ENCODE measurements at places on chromosomes 3 and 15. TPM values are rescaled to one million over a fixed set of nuclear protein-coding genes. Genes with fewer than 3 reads are reported as not detected.
A peak's percentile ranks its signal among the peaks of the same experiment; 100 is the strongest.

Gene GNAT1
- total RNA-seq: not detected

Gene THPO
- not detected for total RNA-seq

Gene NT5DC2
- 74.6 TPM for total RNA-seq

Gene TBC1D21
- total RNA-seq: not detected

Gene CDCP1
- total RNA-seq: 0.56 TPM

Gene ZNF502
- 0.79 TPM for total RNA-seq

Gene CPLX3
- not detected for total RNA-seq

Gene EPHA6
- not detected for total RNA-seq

Gene NANOGP8
- total RNA-seq: not detected

GRCh38 chr15:97023488-97023844, 693.0 kb downstream of the NR2F2 start:
- DNase-seq: no peak

DNA sequence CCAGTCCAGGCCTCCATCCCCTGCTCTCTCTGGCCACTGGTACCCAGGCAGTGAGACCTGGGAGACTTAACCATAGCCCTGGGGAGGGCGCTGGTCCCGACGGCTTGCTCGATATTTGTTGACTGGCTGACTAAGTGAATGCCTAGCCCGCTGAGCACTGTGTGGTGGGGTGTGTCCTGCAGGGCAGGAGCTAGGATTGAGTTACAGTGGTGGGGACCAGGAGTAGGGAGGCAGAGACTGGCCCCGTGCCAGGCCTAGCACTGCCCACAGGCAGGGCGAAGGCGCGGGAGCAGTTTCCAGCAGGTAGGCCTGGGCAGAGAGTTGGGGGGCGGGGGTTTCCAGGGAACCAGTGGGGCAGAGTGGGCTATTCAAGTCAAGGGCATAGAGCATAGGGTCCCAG, at the start of gene VILL:
VILL (plus strand) TSS at position 260 of the 400 bp plus-strand sequence. CDS start 2,887 bp downstream, outside the sequence.
- DNase-seq: no peak

GRCh38 chr15:100869151-100869999, 10.3 kb upstream of the ALDH1A3 start:
- no peak for DNase-seq

DNA sequence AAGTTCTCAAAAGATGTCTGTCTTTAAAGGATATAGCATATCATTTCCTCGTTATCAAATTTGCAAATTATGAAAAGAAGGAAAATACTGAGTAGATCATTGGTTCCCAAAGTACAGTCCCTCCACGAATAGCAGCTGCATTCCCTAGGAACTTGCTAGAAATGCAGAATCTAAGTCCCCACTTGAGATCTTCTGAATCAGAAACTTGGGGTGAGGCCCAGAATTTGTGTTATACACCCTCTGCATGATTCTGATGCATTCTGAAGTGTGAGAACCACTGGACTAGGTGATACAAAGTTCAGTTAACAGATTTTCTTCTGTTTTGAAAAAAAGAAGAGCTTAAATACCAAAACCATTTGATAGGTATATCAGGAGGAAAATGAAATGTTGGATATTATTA, 77.1 kb downstream of the SLC25A26 start:
- no peak for DNase-seq

- no peak for DNase-seq
Measured at GRCh38 chr3:145698250-145698649, 462.7 kb downstream of the PLOD2 start.

DNA sequence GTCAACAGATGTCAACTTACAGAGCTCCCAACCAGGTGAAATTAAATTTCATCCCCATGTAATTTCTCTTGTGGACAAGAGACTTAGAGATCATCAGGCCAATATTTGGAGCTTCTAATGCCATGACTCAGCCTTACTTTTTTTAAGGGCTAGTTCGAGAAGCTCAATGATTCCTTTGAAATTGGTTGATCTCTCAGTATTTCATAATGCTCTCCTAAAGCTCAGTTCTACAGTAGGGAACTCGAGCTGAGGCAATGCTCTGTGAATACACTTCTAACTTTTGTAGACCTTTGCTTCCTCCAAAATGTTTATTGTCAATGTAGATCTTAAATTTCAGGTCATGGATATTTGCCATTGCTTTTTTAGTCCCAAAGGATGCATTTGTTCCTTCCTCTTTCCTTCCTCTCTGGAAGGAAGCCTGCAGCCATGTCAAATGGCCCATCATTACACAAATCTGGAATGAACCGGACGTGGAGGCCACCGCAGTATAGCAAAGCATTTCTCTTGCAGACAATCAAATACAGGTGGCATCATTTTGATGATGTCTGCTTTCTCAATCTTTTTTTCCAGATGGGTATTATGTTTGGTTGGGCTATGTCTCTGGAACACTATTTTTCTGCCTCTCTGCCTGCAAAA, 28.3 kb downstream of the STARD5 start:
- DNase-seq: no peak

GRCh38 chr3:185457376-185457775, 41.5 kb downstream of the TMEM41A start:
- DNase-seq: no peak

- no peak for DNase-seq
Measured at GRCh38 chr3:130950641-130951040, 56.8 kb downstream of the ATP2C1 start.

- peak; percentile 36 for DNase-seq
Measured at GRCh38 chr3:64972793-64973192, 285.0 kb upstream of the ADAMTS9 start.

- DNase-seq: peak; percentile 77
Measured at GRCh38 chr3:184565421-184566211, 4.0 kb downstream of the EPHB3 start.

- DNase-seq: no peak
Measured at GRCh38 chr3:32961189-32961715, 9.8 kb downstream of the CCR4 start.

GRCh38 chr3:25397150-25397549, 30.9 kb upstream of the RARB start:
- no peak for DNase-seq

DNA sequence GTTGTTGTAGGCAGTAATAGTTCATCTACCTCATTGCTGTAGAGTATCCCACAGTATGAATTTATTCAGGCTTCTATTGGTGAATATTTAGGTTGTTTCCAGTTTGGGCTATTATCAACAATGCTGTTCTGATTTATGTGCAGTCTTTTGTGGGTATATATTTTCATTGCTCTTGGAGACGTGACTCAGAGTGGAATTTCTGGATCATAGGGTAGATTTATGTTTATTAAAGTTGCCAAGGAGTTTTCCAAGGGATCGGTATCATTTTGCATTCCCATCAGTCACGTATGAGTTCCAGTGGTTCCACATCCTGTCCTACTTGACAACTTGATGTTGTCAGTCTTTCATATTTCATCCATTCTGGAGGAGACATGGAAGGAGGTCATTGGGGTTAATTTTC, 8.4 kb upstream of the HRH1 start:
- no peak for DNase-seq

GRCh38 chr15:46304321-46304720, 669.5 kb downstream of the SQOR start:
- no peak for DNase-seq

- no peak for DNase-seq
Measured at GRCh38 chr3:105137911-105138310, 228.8 kb upstream of the ALCAM start.

DNA sequence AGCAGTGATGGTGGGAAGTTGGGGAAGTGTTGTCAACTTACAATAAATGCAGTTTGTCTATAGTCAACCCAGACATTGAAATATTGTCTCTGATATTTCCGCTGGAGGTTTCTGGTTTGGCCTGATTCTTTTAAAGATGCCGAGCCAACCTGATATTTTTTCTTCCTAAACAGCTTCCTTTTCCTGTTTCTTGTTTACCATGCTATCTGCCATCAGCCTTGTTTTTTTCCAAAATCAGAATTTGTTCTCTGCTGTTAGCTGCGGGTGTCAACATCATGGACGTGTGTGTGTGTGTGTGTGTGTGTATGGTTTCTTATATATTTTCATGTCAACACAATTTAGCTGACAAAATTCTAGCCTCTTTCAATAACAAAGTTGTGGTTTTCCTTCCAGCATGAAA, 41.2 kb upstream of the XCR1 start:
- DNase-seq: no peak

GRCh38 chr3:42752961-42753360, 20.1 kb downstream of the CCDC13 start:
- no peak for DNase-seq

- no peak for DNase-seq
Measured at GRCh38 chr3:69144631-69145245, 22.3 kb upstream of the LMOD3 start.

- DNase-seq: no peak
Measured at GRCh38 chr15:100602823-100603393, 519 bp downstream of the ASB7 start.

GRCh38 chr3:106386050-106386449, 517.2 kb upstream of the CBLB start:
- DNase-seq: no peak

- DNase-seq: peak; percentile 90
Measured at GRCh38 chr3:190076601-190077394, 43.9 kb downstream of the P3H2 start.

GRCh38 chr3:38029400-38030125, at the start of gene PLCD1:
TSS of gene PLCD1 (minus strand) at chr3:38029642. CDS start at chr3:38029539, 103 bp downstream.
- peak; percentile 23 for DNase-seq

GRCh38 chr3:139491027-139491700, 14.8 kb upstream of the RBP2 start:
- no peak for DNase-seq

DNA sequence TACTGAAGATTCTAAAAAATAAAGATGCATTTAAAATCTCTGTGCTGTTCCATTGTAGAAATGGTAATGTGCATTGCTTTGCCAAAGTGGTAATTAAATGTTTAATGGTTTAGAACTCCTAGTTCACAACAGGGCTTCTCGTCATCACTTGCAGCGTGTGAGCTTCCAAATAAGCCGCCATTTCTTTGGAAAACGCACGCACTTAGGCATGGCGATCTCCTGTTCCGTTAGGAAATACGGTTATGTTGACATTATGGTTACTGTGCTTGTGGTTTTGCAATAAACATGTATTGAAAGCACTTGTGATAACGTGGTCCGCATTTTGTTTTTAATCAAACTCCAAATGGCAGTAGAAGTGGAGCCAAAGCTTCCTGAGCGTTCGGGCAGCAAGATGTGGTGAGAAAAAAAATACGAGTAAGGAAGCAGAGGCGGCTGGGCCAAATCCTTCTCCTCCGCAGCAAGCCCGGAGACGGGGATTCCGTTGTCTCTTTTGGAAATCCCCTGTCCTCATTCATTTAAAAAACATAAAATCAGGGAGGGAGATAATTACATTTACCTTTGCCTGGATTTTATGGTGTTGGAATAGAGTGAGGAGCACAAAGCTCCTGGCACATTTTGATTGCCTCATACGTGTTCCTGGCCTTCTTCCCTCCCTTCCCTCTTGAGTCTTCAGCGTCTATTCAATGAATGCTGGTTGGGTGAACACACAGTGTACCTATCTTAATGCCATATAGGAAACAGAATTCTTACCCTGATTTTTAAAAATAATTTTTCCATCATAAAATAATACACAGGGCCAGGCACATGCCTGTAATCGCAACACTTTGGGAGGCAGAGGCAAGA, 97.5 kb downstream of the SLC49A4 start:
- no peak for DNase-seq

GRCh38 chr15:69154078-69154477, 6.4 kb upstream of the GLCE start:
- no peak for DNase-seq

DNA sequence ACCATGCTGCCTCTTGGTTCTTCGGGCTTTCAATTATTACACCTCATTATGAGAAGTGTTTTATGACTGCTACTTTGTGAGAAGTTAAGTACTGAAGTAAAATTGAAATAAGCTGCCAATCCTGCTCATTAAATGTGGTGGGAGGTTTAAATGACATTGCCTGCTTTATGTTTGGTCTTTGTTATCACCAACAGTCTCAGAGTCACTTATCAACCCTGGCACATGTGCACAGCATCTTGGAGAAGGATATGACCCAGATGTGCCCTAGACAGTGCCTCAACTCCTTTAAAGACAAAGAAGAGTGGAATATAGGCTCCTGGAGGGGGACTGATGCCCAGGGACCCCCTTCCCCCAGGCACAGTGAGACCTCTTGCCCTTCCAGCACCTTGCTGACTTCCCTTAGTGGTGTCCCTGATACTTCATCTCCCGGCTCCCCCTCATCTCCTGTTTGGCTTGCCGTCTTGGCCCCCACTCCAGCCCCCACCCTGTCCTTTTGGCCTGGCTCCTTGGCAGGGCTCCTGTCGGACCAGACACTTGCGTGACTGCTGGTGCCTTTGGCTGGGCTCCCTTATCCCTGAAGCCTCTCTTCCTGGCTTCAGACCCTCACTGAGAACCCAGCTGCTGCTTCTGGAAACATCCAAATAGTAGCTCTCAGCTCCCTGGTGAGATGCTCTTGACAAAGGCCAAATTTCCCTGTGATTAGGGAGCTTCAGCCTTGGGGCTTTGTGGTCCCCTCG, 39.8 kb downstream of the ARHGAP31 start:
- no peak for DNase-seq

DNA sequence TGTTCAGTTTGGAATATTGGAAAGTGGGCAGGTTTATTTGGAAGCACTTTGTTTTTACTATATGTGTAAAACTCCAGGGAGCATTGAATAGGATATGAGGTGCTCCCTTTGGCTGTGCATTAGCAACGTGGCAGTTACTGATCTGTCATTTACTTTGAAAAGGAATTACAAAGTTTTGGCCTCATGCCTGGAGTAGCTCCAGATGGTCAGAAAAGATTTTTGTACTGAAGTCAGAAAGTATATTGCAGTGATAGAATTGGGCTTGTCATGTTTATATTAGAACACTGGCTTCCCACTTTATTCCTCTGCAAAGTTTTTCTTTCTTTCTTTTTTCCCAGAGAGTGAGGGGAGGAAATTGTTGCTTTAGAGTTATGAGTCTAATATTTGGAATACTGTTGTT, 26.1 kb downstream of the FNDC3B start:
- no peak for DNase-seq

DNA sequence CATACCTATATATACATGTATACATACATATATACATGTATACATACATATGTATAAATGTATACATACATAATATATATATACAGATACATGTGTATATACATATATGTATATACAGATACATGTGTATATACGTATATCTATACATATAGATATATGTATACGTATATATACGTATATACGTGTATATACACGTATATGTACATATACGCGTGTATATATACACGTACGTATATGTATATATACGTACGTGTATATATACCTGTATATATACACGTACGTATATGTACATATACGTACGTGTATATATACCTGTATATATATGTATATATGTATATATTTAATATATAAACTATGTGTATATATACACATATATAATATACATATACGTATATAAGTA, 955.2 kb downstream of the AGBL1 start:
- DNase-seq: no peak

GRCh38 chr3:24235121-24235520, 259.5 kb downstream of the THRB start:
- no peak for DNase-seq

- DNase-seq: no peak
Measured at GRCh38 chr15:49622561-49622960, 1.7 kb downstream of the DTWD1 start.

GRCh38 chr15:73965758-73966113, 26.4 kb downstream of the STOML1 start:
- DNase-seq: no peak
